ENCODE measurements at places on chromosomes 1 and 21.

DNA sequence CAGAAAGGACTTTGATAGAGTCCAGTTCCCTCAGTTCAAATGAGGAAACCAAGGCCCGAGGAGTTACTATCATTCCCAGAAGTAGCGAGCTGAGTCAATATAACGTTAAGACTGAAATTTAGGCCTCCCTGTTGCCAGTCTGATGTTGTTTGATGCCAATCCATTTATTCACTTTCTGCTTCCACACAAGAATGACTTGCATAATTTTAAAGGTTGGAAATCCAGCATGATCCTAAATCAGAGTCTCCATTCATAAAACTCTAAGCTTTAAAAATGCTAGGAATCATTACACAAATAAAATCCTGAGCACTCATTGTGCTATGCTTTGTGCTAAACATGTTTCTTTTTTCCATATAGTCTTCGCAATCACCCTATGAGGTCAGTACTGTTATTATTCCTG, 414.4 kb downstream of the PTBP2 start:
- no peak for DNase-seq

- no peak for DNase-seq
These were observed 28.4 kb downstream of the EXTL2 start for GRCh38 chr1:100866041-100866900.

GRCh38 chr1:209870151-209870831, 42.5 kb downstream of the UTP25 start:
- DNase-seq: no peak

GRCh38 chr1:3676581-3677470, 24.5 kb downstream of the TP73 start:
- DNase-seq: no peak

- no peak for DNase-seq
These were observed 5.5 kb downstream of the TSEN15 start for GRCh38 chr1:184056921-184057555.

GRCh38 chr1:228464487-228464983, 22.6 kb upstream of the RNF187 start:
- peak; percentile 55 for DNase-seq

- DNase-seq: no peak
These were observed 22.9 kb upstream of the DISC1 start for GRCh38 chr1:231603598-231604275.

GRCh38 chr1:221858818-221859611, 117.1 kb upstream of the DUSP10 start:
- DNase-seq: no peak

DNA sequence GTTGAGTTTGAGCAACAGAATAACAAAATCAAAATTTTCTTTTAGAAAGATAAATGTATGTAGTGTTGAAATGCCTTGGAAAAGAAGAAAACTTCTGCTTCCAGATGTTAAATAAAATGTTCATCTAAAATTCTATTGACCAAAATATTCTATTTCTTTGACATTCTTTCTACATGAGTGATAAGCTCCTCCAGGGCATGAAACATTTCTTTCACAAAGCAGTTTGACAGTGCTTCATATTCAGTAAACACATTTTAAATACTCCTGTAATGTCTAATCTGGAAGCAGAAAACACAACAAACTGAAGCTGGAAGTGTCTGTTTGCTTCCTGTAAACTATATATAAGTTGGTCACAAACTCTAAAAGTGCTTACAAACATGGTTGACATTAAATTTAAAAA, 61.5 kb downstream of the RGS21 start:
- DNase-seq: no peak

- DNase-seq: no peak
These were observed 38.0 kb upstream of the COL24A1 start for GRCh38 chr1:86194491-86195034.
